ENCODE measurements at places on chromosomes 16 and 17. TPM values are rescaled to one million over a fixed set of nuclear protein-coding genes. Genes with fewer than 3 reads are reported as not detected.

- no peak for DNase-seq
Observed at GRCh38 chr17:28042721-28043291, 329 bp downstream of the NLK start.

GRCh38 chr16:72099377-72099818 lies 5.8 kb downstream of the DHX38 start:
- DNase-seq: no peak

Gene AIPL1
- total RNA-seq: not detected

Gene OR1A1
- not detected for total RNA-seq

Gene IL34
- total RNA-seq: 1.2 TPM

DNA sequence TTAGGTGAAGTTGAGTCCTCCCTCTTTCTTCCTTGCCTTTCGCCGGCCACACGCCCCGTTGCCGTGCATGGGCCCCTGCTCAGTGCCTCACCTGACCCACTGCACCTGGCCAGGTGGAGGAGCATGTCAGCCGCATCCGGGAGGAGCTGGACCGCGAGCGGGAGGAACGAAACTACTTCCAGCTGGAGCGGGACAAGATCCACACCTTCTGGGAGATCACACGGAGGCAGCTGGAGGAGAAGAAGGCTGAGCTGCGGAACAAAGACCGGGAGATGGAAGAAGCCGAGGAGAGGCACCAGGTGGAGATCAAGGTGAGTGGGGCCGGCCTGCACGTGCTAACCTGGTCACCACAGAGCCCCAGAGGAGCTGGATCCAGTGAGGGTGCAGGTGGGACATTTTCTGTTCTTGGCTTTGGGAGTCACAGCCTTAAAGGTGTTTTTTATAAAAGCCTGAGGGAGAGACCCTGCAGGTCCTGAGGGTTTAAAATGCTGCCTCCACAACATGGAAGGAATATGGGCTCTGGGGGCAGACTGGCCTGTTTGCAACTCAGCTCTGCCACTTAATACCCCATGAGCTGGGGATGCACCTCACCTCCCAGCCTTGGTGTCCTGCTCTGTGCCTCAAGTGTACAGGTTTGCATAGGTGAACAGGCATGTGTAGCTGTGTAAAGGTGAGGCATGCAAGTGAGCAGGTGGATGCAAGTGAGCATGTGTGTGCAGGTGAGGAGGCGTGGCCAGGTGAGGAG lies 12.1 kb upstream of the DBNDD1 start:
- DNase-seq: no peak

DNA sequence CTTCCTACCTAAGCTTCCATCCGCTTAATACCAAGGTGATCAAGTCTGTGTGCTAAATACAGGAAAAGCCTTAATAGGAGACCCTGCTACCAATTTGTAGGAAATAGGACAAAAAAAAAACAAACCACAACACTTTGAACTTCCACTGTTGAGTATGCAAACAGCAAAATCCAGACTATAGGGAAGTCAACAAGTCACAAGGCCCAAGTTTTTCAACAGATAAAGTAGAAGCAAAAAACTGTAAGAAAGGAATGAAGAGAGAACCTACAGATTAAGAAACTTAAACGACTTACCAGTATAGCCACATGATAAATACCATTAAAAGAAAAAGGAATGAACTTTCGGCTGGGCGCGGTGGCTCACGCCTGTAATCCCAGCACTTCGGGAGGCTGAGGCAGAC lies 7.4 kb downstream of the USP22 start:
- DNase-seq: no peak

DNA sequence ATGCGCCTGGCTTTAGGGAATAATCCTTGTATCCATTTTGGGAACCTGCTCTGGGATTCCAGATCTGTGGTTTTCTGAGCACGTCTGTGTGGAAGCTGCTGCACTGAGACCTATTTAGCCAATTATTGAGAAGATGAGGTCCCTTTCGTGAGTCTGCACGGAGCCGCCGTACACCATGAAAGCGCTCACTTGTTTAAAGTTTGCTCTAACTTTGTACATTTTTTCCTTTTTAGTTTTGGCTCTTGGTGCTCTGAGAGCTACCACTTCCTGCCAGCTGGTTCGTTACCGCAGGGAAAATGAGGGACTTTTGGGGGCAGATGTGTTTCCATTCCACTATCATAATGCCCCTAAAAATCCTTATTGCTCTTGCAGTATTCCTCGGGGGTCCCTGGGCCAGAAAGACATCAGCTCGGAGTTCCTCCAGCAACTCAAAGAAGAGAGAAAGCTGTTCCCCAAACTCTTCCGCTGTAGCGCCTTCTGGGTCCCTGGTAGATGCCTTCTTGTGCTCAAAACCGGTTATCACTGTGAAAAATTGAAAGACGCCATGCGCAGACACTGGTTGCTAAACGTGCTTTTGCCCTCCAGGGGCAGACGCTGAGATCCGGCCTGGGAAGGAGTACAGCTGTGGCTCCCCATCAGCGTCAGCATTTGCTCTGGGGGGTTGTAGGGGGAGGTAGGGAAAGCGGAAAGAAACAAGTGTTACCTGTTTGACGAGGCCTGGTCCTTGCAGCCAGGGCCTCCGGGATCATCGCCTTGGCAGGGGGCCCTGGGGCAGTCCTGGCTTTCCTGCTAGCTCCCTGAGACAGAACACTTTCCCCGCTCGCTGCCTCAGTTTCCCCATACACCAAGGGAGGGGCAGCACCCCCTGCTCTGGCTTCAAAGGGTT lies 238.1 kb downstream of the MRTFB start:
- no peak for DNase-seq

GRCh38 chr16:52405441-52405840 lies 141.5 kb downstream of the TOX3 start:
- no peak for DNase-seq
